GM13976 (cell line): ENCODE measurements at places on chromosomes 1 and 21.
A peak's percentile ranks its signal among the peaks of the same experiment; 100 is the strongest.

DNA sequence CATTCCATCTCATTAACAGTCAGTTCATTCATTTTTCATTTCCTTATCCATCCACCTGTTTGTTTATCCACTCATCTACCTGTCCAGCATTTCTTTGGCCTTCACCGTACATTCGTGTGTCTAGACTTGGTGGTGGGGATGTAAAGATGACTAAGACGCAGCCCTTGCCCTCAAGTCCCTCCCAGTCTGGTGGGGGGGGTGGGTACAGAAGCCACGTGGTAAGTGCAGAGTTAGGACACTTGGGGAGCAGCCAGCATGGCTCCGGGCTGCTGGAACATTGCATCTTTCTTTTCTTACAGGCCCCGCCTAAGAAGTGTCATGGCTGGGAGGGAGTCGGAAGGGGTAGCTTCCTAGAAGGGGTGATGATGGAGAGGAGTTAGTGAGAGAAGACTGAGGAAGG, 17.2 kb downstream of the KIF26B start:
- no peak for DNase-seq

- no peak for DNase-seq
Measured at GRCh38 chr1:245059806-245060424, 94.9 kb upstream of the KIF26B start.

GRCh38 chr1:225595974-225596551, 56.9 kb downstream of the ENAH start:
- no peak for DNase-seq

GRCh38 chr1:177983077-177983476, 13.2 kb upstream of the SEC16B start:
- DNase-seq, result no peak

- peak; percentile 20 for DNase-seq
Measured at GRCh38 chr21:14773777-14774345, 227.7 kb upstream of the SAMSN1 start.

DNA sequence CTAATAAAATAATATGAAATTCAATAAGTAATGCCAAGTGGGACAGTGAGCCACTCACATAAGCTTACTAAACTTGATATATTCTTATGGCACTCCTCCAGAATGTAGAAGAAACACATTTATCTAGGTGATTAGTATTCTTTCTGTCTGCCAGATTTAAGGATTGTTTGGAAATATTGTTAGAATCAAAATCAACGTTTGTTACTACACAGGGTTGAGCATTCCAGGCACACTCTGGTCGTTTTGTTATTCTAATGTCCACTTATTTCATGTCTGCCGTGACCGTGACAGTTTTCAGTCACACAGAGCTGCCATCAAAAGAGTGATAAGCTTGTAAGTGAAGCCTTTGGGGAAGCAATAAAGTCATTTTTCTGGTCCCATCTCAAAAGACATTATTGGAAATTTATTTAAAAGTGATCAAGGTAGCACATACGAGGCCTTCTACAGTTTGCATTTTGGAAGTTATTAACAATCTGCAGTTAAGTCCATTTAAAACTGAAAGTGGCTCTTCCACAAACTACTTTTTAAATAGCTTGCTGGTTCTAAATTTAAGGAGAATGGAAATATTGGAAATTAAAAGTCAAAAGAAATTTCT, 38.0 kb downstream of the NFIA start:
- no peak for DNase-seq

- no peak for DNase-seq
Measured at GRCh38 chr1:31095298-31095981, 29.9 kb upstream of the PUM1 start.

DNA sequence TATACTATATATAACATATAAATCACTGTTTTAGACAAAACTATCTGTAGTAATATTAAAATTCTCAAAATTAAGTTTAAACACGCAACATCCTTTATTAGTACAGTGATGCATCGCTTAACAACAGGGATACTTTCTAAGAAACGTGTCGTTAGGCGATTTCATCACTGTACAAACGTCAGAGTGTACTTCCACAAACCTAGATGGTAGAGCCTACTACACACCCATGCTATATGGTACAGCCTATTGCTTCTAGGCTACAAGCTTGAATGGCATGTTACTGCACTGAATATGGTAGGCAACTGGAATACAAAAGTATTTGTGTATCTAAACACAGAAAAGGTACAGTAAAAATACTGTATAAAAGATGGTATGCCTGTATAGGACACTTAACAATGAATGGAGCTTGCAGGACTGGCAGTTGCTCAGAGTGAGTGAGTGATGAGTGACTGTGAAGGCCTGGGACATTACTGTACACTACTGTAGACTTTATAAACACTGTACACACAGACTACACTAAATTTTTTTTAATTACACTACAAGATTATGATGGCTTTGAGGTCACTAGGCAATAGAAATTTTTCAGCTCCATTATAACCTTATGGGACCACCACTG, 10.5 kb downstream of the FOXJ3 start:
- DNase-seq, result no peak

DNA sequence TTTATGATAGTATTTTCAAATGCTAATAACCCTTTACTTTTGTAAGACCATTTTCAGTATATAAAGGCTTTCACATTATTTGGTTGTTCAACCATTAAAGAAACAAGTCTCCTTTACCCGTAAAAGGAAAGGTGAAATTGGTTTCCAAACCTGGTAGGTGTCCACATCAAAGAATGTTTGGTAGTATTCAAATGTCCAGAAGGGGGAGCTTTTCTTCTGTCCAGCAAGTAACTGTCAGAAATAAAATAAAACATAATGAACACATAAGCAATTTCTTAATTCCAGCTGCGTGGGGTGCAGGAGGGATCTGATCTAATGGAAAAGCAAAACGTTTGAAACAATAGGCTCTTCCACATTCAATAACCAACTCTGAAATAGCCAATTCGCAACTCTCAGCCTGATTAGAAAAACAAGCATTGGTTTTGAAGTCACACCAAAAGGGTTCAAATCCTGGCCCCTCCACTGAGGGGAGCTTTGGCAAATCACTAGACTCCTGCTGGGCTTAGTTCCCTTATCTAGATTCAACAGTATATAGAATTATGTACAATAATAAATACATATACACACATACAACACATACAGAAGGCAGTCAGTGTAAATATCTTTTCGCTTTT, 11.0 kb downstream of the YIPF1 start:
- peak; percentile 37 for DNase-seq

DNA sequence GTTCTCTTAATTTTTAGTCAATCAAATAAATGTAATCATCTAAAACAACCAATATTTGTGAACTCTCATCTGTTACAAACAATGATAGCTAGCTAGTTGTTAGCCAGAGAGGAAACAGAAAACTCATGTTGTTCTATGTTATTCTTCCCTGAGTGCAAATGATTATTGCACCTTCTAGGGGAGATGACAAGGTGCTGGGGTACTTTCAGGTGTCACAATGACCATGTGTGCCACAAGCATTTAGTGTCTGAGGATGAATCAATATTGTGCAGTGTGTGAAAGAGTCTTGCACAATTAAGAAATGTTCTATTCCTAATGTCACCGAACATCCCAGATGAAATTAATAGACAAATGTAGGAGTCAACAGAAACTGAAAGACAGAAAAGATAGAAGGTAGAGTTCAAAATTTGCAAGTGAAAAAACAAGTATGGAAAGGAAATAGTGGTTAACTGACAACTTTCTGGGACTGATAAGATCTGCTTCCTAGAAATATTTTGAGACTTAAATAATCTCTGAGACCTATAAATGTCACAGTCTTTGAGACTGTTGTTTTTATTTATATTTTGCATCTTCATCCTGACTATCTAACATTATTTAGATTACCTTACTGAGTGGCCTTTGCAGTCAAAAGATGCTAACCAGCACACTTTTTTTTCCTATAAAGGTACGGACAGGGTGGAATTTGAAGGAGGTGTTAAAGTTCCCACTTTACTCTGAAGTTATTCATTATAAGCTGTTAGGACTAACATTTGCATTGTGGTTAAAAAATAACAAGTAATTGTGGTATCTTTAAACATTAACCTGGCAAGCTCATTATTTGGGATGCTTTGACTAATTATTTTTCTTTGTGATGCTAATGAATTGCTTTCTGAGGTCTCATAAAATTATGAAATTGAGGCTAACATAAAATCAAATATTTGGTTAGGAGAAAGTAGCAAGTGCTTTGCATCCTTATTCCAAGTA, 21.6 kb upstream of the DPYD start:
- DNase-seq, result no peak

DNA sequence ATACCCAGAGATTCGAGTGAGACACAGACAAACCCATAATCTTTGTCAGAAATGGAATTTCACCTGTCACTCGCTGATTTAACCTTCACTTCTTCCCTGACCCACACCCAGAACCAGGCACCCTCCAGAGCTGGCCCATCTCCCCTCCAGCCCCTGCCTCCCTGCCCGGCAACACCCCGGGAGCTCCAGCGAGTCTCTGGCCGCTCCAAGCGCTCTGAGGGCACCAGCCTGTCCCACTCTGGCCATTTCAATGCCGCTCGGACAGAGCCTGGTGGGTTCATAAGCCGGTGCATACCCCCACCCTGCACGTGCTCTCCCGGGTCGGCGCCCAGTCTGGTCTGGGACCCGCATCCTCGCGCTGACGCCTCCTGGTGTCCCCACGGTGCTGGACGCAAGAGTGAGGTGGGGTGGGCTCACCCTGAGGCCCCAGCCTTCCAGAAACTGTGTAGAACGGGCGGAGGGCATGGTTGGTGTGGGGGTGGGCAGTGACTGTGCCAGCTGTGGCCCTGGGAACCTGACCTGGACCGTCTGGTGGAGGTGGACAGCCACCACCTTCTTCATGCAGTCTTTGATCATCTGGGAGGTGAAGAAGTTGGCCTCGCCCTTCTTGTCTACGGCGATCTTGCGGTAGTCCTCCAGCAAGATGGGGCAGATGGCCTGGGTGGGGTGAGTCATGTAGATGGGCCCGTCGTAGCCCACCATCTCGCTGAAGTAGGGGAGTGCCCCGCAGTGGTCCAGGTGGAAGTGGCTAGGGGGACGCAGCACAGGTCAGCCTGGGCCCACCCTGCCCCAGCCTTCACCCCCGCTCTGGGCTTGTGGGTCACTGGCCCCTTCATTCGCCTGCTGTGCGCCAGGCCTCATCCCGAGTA, 5.4 kb downstream of the INTS11 start:
- no peak for DNase-seq

DNA sequence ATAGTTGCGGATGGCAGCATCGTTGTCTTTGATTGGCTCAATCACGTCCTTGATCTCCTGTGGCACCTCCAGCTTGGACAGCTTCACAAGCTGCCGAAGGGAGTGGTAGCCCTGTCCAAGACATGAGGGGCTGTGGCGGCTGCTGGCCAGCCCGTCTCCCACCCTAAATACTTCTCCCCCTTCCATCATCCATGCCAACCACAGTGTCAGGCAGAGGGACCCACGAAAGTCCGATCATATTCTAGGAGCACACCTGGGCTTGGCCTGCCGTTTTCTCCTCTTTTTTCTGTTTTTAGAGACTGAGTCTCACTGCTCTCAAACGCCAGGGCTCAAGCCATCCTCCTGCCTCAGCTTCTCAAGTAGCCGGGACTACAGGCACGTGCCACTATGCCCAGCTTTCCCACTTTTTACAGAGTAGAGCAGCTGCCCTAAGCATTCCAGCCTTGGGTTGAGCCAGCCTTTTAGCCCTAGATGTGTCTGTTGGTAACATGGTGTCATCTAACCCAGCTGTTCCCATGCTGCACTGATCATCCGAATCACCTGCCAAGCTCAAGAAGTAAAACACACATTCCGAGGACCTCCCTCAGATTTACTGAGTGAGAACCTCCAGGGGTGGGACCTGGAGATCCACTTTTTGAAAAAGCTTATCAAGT, 10.4 kb downstream of the MTHFR start:
- no peak for DNase-seq

- DNase-seq, result peak; percentile 38
Measured at GRCh38 chr1:6743189-6744101, 41.8 kb upstream of the CAMTA1 start.

GRCh38 chr1:30741239-30741894, 16.2 kb downstream of the LAPTM5 start:
- no peak for DNase-seq

DNA sequence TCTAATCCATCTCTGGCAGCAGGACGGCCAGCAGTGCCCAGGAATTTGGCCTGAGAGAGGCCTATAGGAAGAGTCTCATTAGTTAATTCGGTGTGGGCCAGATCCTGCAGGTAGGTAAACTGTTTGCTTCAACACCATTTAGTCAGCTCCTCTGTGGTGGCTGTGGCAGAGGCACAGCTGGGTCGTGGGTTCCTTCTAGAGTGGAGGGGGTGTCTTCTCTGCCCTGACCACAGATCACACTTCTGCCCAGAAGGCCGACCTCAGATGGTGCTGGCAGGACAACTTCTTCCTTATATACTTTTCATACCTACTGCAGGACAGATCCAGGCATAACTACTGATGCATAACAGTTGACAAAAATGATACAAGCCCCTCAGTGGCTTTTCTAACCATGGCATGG, 281.4 kb downstream of the RPS6KC1 start:
- no peak for DNase-seq

DNA sequence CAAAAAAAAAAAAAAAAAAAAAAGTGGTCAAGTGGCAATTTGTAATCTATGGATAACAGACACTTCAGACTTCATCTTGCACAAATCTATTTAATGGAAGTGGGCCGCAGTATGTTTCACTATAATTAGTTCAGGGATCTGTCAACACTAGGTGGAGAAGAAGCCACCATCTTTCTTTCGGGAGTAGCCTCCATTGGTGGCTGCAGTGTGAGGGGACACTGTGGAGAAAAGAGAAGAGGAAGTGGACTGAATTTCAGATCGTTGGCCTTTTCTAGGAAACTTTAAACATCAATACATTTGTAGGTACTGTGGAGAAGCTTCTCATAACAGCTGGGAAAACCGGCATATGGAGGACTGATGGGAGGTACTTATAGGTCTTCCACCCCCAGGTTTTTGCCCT, 8.0 kb upstream of the ELAPOR1 start:
- no peak for DNase-seq

GRCh38 chr1:52771384-52771783, 45.1 kb downstream of the ZYG11B start:
- no peak for DNase-seq

- no peak for DNase-seq
Measured at GRCh38 chr21:28485301-28486022, 507.2 kb downstream of the LTN1 start.

- no peak for DNase-seq
Measured at GRCh38 chr1:89986020-89986419, 8.9 kb upstream of the ZNF326 start.

DNA sequence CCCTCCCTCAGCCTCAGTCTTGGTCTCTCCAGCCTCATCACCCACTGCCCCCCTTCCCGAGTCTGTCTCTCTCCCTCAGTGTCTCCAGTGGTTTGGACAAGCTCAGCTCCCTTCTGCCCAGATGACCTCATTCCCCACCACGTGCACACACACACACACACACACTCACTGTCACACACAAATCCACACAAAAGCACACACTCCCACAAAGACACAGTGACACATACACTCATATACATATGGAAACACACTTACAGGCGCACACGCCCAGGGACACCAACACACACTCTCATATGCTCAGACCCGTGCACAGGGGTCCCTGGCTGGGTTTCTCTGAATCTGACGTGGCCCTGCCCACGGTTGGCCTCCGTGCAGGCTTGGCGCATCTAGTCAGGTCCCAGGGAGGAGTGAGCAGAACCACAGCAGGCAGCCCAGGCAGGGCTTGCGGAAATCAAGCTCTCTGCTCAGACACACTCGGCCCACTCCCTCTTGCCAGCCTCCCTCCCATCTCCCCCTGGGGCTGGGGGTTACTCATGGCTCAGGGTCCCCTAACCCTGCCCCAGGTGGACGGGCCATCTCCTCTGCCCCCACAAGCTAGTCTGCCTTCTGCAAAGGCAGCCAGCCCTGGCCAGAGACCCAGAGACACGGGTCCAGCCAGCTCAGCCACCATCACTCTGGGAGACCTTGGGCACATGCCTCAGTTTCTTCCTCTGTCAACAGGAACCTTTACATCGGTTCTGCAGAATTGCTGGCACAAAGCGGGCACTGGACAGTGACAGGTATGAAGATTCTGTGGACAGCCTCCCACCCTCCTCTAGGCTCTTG, 38.5 kb upstream of the FAM131C start:
- no peak for DNase-seq
